ENCODE measurements at places on chromosomes 3 and 15. TPM values are rescaled to one million over a fixed set of nuclear protein-coding genes. Genes with fewer than 3 reads are reported as not detected.

The NIPA2 gene
- 42.0 TPM for total RNA-seq

DNA sequence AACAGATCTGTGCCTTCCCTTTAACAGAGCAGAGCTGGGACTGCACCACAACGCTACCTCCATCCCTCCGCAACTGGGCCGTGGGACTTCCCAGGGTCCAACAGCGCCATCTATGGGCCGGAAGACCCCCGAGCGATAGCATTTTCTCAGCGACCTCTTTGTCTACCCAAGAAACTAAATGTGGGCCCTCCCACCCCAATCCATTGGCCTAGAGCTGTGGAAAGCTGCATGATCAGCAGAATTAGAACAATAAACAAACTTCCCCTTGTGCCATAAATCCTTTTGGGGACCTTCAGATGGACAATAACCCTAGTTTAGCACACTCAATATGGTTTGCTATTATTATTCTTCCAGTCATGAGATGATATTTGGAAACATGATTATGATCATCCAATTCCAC lies 74.8 kb upstream of the NTRK3 start:
- DNase-seq, result peak; percentile 6
- no peaks in the 10 kb centered on the region for H3K4me1 ChIP-seq
- no peaks in the 10 kb centered on the region for H3K36me3 ChIP-seq

DNA sequence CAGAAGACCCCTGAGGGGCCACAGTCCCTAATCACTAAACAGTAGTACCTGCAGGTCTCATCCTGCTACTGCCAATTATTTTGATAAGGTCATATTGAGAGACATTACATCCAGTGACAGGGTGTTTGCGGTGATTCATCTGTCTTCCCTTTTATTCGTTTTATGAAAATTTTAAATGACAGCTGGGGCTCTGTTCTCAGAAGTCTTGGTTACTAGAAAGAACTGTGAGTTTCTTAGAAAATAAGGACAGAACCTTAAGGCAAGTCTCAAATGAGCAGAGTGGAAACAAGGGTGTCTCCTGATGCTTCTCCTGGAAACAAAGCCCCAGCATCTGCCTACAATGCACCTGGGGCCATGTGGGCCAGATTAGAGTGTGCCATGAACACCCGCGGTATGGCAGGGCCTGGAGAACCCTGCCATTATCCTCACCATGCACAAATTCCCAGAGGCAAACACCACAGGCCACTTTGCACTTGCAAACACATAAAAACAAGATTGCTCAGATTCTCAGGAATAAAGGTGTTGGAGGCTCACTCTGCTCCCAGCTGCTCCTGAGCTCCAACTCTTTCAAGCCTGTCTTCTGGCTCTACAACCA lies 66.3 kb upstream of the IQSEC1 start:
- H3K27ac ChIP-seq, result no peak overlapping the region
- no peaks in the 10 kb centered on the region for H3K4me1 ChIP-seq
- H3K27me3 ChIP-seq, result no peaks in the 10 kb centered on the region
- DNase-seq, result no peak
- H3K4me3 ChIP-seq, result no peak overlapping the region
- H3K36me3 ChIP-seq, result no peaks in the 10 kb centered on the region

DNA sequence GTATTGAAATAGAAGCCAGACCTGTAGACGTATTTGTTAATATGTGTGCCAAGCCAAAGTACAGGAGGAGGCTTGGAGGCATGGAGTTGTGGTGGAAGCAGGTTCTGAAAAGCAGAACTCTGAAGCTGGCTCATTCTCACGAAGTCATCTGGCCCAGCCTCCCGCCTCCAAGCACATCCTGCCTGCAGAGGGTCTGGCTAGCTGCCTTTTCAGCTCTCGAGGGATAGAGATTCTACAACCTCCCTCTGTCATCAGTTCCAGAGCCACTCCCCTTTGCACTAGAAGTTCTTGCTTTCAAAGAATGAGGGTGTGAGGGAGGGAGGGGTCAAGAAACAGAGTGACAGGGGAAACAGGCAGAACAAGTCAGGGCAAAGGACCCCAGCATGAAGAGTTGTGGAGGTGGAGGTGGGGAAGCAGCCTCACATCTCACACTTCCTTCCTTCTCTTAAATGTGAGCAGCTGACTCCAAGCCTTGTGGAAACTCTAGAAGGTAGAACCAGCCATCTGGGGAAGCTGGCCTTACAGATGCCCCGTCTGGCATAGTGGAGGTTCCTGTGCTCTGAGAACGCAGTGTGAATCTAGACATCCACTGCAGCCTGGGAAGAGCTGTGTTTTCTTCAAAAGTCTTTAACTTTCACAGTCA lies 95.3 kb downstream of the SLC49A4 start:
- no peaks in the 10 kb centered on the region for H3K36me3 ChIP-seq
- no peaks in the 10 kb centered on the region for H3K27me3 ChIP-seq
- no peak for DNase-seq
- no peak overlapping the region for H3K4me3 ChIP-seq
- peaks cover 6% of the 10 kb centered on the region for H3K4me1 ChIP-seq

GRCh38 chr15:88118035-88118434 lies 138.5 kb downstream of the NTRK3 start:
- H3K36me3 ChIP-seq, result no peaks in the 10 kb centered on the region
- H3K27me3 ChIP-seq, result no peaks in the 10 kb centered on the region
- H3K4me1 ChIP-seq, result no peaks in the 10 kb centered on the region
- H3K27ac ChIP-seq, result no peak overlapping the region
- DNase-seq, result no peak

DNA sequence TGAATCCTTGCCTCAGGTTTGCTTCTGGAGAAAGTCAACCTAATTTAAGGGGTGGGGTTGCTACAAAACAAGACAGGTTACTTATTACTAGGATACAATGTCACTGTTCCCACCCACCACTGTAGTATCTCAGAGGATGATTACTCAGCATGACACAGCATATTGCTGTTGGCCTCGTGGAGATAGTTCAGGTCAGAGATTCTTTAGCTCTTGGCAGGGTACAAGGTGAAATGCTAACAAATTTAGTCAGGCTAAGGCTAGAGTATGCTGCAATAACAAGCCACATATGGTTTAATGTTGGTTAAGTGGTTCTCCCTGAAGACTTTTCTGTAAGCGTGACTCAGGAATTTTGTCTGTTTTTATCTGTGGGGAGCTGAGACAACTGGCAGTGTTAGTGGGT lies 161.8 kb downstream of the EDEM1 start:
- no peak overlapping the region for H3K27ac ChIP-seq
- no peak for DNase-seq
- no peaks in the 10 kb centered on the region for H3K36me3 ChIP-seq
- H3K27me3 ChIP-seq, result no peaks in the 10 kb centered on the region
- H3K4me3 ChIP-seq, result no peak overlapping the region
- no peaks in the 10 kb centered on the region for H3K4me1 ChIP-seq

DNA sequence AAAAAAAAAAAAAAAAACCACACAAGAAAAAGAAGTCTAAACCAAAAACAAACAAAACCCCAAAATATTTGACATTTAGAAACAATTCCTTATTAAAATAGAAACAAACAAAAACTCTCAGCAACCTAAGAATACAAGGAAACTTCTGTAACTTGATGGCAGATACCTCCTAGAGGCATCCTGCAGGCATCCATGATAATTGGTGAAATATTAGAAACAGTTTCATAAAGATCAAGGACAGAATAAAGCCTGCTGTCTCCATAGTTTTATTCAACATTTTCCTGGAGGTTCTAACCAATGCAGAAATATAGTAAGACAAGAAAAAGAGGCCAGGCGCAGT lies 63.0 kb upstream of the TRPM1 start:
- H3K36me3 ChIP-seq, result no peaks in the 10 kb centered on the region
- no peak overlapping the region for H3K4me3 ChIP-seq
- no peaks in the 10 kb centered on the region for H3K4me1 ChIP-seq
- DNase-seq, result no peak
- no peak overlapping the region for H3K27ac ChIP-seq

The NR1D2 gene
- 5.5 TPM for total RNA-seq
